Stimulated activated CD4-positive, alpha-beta T cell treated with anti-CD3 and anti-CD28 coated beads, Interleukin-1b, Interleukin-23, amount 100 ng/mL, for 24 hours (primary cell): ENCODE measurements at places on chromosomes 16 and 17.

GRCh38 chr16:87447323-87447722, 45.5 kb downstream of the ZCCHC14 start:
- no peak for DNase-seq

GRCh38 chr17:67867591-67867990, 42.3 kb downstream of the BPTF start:
- DNase-seq: no peak

DNA sequence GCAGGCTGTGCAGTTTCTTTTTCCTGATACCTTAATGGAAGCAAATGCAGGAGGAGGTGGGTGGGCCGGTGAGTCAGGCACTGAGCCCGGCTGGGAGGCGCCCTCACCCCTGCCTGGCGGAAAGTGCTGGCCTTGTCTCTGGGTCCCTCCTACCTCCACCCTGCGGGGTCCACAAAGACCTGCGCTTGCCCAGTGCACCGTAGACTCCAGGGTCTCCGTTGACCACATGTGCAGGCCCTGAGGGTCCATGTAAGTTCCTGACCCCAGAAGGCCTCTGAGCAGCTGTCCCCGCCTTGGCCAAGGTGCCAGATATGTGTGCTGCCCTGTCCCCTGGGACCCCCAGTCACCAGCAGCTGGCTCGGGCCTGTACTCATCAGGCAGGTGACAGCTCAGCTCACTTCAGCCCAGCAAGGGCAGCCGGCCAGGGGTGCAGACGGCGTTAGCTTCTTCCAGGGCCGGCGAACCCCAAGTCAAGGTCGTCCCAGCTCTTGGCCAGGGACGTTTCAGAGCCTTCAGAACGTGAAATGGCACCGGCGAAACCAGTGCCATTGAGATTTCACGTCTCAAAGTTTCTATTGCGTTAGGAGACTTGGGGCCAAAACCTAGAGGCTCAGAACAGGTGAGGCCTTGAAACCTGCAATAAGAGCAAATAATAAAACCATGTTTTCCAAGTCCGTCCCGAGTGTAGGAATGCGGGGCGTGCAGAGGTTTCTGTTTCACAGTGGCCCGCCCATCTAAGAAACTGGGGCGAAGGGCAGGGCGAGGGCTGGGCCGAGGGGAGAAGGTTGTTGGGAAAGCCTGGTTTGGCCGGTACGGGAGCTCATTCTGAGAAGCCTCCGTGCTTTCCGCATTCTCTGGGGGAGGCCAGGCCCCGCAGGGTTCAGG, 12.1 kb downstream of the METRNL start:
- DNase-seq: no peak

GRCh38 chr16:85461022-85461813, 151.9 kb upstream of the GSE1 start:
- DNase-seq: no peak

DNA sequence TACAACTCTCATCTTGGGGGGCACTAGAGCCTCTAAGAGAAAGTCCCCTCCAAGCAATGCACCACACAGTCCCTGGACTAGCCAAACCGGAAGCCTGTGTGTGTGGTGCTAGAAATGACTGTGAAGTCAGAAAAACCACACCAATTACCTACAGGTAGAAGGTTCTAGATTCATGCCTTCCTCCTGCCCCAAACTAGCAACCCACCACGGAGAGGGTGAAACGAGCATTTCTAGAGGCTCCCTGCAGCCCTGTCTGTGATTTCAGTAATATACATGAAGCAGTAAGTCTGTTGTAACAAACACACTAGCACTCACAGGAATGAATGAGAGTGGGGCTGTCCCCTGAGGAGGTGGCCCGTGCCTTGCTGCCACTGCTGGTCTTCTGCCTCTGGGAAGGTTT, 13.6 kb downstream of the ZFHX3 start:
- DNase-seq: no peak

- no peak for DNase-seq
Measured at GRCh38 chr17:82693168-82693867, 5.2 kb downstream of the RAB40B start.

DNA sequence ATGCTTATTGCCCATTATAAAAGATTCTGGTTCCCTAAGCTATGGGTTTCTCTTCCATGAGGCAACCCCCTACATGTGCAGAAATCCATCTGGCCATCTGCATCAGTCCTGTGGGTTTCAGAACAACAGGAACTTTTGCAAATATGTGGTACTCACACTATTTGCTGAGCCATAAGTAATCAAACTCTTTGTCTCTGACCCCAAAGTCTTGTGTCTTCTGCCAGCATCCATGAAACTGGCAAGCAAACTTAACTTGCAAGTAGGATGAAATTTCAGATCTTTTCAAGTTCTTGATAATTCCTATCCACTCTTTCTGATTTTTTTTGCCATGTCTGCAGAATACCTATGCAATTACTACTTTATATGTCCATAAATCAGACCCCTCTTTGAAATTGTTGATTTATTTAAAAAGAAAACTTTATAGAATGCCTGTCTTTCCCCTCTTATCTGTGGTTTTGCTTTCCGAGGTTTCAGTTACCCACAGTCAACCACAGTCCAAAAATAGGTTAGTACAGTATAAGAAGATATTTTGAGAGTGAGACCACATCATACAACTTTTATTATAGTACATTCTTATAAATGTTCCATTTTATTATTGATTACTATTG, 158.4 kb upstream of the IRX3 start:
- no peak for DNase-seq

GRCh38 chr17:49527927-49528651, 33.0 kb downstream of the NGFR start:
- no peak for DNase-seq

GRCh38 chr16:4860727-4861342, 13.6 kb downstream of the UBN1 start:
- no peak for DNase-seq

DNA sequence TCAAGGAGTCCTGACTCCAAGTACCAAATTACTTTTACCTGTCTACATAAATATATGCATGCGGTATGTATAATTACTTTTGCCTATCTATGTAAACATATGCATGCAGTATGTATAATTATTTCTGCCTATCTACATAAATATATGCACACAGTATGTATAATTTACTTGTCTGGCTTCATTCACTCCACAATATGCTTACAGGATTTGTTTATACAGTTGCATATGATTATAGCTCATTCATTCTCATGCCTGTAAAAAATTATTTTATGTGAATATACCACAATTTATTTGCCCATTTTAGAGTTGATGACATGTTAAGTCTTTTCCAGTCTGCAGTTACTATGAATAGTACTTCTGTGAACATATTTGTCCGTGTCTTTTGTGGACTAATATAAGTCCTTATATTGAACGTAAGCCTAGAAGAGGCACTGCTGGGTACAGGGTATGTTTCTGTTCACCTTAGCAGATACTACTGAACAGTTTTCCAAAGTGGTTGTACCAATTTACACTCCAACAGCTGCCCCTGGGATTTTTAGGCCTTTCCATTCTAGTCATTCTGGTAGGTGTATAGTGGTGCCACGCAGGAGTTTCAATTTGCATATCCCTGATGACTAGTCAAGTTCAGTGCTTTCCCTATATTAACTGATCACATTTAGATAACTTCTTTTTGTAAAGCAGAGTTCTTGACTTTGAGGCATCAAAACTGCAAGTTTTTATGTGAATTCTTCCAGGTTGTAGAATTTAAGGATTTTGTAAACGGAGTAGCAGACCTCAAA, 47.0 kb downstream of the MARVELD3 start:
- no peak for DNase-seq

- no peak for DNase-seq
Measured at GRCh38 chr17:68697850-68698361, 96.7 kb upstream of the FAM20A start.

- DNase-seq: no peak
Measured at GRCh38 chr17:50128441-50129352, 1.3 kb downstream of the SAMD14 start.

- peak; percentile 35 for DNase-seq
Measured at GRCh38 chr16:66605177-66605978, 874 bp downstream of the CMTM3 start.

- no peak for DNase-seq
Measured at GRCh38 chr17:19295473-19296135, 58.4 kb downstream of the EPN2 start.

DNA sequence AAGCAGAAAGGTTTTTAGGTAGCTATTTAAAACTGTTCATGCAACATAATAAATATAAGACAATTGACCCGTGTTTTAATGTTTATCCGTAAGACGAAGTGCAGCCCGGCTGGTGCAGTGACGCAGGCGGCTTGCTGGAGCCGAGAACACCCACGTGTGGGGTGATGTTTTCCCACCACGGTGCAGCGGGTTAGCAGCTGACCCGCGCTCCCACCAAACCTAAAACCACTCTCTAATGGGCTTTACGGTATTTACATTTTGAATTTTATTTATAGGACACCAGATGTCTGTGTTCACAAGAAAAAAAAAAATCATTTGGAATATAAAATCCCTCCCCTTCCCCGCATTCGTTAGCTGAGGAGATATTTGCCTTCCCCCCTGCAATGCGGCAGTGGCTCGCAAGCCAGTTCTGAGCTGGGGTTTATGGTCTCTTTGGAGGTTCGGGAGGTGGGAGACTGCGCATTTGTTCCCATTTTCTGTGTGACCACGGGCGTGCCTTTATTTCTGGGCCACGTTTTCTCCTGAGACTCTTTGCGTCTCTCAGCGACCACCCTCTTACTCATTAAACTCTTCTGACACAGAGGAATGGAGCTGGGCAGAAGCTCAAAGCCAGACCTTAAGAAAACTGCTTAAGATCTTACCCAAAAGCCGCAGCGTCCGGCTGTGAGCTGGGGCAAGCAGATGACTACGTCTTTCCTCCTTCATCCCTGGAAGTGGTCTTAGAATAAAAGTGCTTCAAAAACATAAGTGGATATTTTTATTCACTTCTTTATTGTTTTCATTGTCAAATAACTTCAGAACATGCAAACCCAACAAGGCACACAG, 301.1 kb downstream of the IRF8 start:
- DNase-seq: no peak

DNA sequence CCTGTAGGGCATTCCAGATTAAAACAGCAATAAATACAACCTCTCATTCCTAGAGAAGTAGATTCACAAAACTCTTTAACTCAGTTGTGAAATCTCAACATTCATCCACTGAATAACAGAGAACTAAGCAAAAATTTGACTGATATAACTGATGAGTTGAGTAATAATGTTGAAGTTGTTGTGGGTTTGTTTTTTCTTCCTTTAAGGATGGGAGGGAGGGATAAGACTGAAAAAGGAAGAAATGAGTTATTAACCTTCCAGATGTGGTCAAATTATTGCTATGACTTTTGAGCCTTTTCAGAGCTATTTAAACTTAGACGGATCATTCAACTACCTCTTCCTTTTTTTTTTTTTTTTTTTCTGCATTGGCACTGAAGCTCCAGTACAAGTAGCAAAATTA, 38.6 kb downstream of the SKAP1 start:
- DNase-seq: no peak

GRCh38 chr16:22075776-22076175, 16.6 kb upstream of the VWA3A start:
- DNase-seq: no peak

DNA sequence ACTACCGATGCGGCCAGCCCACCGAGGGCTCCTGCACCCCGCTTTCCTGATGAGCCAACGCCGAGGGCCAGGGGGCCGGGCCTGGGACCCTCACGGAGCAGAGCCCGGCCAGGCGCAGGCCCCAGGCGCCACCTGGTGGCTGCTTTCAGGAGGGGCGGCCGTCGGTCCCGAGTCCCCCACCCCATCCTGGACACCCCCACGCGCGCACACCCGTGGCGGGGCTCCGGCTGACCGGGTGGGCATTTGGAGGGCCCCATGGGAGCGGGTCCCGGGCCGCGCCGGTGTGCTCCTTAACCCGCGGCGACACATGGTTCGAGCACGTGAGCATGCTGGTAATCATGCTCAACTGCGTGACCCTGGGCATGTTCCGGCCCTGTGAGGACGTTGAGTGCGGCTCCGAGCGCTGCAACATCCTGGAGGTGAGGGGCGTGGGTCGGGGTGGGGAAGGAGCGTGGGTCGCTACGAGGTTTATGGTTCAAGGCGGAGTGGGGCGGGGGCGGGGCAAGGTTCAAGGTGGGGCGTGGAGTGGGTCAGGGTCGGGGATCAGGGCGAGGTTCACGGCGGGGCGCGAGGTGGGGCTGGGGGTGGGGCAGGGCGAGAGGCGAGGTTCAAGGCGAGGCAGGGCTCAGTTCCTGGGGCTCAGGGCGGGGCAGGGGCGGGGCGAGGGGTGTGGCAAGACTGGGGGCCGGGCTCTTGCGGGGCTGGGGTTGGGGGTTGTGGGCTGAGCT, 30.2 kb downstream of the TPSG1 start:
- no peak for DNase-seq

GRCh38 chr17:13743906-13744305, 142.2 kb upstream of the HS3ST3A1 start:
- no peak for DNase-seq

GRCh38 chr17:47714773-47715396, 18.2 kb upstream of the TBX21 start:
- DNase-seq: no peak

- DNase-seq: no peak
Measured at GRCh38 chr17:8913091-8913490, 45.6 kb upstream of the PIK3R6 start.

- DNase-seq: no peak
Measured at GRCh38 chr17:21113049-21113690, 13.6 kb upstream of the DHRS7B start.

DNA sequence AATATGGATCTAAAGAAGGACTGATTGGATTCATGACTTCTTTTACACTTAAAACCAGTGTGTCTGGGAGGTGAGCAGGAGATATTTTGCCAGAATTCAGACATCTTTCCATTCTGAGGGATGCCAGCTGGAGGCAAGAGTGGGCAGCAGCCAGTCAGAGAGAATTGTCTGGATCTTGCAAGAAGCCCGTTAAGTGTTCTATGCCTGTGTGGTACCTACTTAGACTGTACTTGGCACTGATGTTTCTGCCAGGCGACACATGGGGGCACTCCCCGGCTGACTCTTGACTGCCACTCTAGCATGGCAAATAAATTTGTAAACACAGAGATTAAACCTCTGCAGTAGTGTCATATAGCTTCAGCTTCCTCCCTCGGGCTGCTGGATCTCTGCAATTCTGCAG, 247.7 kb downstream of the UTP18 start:
- DNase-seq: no peak

GRCh38 chr16:57092786-57093411, 516 bp downstream of the CPNE2 start:
- DNase-seq: peak; percentile 33

DNA sequence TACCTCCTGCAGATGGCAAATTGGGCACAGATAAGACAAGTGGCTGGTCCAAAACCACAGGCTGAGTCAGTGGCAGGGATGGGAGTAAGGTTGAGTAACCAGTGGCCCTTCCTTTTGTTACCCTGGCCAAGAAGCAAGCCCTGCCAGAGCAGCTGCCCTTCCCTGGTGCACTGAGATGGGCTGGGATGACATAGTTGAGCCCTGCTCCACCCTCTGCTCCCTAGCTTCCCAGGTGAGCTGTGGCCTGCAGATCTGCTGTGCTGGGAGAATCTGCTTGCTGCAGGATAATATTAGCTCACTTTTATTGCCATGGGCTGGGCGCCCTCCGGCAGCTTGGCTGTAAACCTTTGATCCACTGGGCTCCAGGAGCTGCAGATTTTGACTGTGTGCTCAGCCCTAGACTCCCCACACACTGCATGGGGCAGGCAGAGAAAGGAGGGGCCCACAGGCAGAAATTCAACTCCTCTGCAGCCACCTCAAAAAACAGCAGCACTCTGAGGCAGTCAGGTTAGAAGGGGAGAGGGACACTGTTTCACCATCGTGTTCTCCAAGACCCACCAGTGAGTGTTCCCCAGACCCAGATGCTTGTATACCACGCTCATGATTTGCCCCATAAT, 101.8 kb downstream of the CBLN1 start:
- no peak for DNase-seq

GRCh38 chr17:77466140-77466539, 325.4 kb downstream of the SEC14L1 start:
- DNase-seq: no peak
